NCI-H1105 treated with DMSO at 0.1 percent for 48 hours (cell line): ENCODE measurements at places on chromosomes 4 and X.

- DNase-seq = no peak
Measured at GRCh38 chr4:122900314-122900713, 22.1 kb downstream of the NUDT6 start.

GRCh38 chrX:68084765-68085164 is 348.5 kb downstream of the OPHN1 start:
- no peak for DNase-seq

DNA sequence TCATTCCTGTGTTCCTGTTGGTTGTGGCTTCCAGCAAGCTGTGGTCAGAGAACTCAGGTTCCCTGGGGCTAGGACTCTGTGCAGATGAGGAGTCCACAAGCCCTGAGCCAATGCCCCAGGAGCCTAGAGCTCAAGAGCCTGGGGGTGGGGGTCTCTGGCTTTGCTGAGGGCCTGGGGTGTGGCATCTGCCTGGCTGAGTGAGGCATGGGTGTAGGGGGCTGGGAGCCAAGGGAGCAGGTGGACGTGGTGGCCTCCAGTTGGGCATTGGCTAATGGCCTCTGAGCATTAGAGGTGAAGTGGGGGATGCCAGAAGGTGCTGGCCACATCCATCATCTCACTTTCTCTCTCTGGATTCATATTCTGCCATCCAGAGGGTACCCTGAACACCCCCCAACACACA is 5.3 kb upstream of the MAMLD1 start:
- DNase-seq = no peak

- no peak for DNase-seq
Measured at GRCh38 chr4:76002176-76002575, 5.1 kb downstream of the CXCL9 start.

DNA sequence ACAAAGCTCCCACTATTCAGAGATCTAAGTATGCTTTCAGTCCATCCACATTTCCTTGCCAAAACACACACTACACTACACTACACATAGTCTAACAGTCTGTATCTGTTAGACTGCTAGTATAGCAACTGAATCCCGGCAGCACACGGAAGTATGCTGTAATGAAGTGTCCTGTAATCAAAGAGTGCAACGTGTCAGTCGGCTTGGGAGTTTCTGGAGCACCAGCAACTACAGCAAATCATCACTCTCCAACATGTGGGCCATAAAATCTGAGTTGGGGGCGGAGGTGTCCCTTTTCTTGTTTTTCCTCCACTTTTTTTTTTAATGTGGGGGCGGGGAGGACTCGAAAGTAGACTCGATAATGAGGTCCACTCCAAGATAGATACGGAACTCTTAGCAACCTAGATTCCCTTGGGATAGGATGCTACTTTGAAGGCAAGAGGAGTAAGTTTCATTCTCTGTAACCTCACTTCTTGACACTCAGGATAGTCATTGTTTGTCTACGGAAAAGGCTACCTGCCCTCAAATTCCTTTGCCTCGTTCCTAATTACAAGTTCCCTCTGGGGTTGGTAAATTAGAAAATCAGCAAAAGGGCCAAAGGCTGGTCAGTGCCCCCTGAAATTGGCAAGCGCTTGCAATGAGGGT is 722 bp downstream of the SLC10A7 start:
- DNase-seq = peak; percentile 24

- no peak for DNase-seq
Measured at GRCh38 chrX:148804579-148805355, 304.4 kb downstream of the AFF2 start.

DNA sequence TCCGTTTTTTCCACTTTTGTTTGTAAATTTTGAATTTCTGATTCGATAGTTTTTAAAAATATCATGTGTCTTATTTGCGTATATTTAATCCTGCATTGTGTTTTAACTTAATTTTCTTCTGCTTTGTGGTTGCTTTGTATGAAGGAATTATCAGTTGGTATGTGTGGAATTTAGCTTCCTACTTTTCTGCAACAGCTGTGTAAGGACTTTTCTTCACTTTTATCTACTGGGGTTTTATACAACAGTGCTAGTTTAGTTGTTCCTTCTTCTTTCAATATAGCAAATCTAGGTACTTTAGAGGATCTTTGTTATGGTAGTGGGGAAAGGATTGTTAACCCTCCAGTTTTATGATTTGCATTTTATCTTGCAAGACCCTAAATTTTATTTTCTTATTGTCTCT is 410.3 kb downstream of the CCSER1 start:
- DNase-seq = no peak

GRCh38 chrX:17713288-17713687 is 24.0 kb upstream of the SCML1 start:
- DNase-seq = no peak

DNA sequence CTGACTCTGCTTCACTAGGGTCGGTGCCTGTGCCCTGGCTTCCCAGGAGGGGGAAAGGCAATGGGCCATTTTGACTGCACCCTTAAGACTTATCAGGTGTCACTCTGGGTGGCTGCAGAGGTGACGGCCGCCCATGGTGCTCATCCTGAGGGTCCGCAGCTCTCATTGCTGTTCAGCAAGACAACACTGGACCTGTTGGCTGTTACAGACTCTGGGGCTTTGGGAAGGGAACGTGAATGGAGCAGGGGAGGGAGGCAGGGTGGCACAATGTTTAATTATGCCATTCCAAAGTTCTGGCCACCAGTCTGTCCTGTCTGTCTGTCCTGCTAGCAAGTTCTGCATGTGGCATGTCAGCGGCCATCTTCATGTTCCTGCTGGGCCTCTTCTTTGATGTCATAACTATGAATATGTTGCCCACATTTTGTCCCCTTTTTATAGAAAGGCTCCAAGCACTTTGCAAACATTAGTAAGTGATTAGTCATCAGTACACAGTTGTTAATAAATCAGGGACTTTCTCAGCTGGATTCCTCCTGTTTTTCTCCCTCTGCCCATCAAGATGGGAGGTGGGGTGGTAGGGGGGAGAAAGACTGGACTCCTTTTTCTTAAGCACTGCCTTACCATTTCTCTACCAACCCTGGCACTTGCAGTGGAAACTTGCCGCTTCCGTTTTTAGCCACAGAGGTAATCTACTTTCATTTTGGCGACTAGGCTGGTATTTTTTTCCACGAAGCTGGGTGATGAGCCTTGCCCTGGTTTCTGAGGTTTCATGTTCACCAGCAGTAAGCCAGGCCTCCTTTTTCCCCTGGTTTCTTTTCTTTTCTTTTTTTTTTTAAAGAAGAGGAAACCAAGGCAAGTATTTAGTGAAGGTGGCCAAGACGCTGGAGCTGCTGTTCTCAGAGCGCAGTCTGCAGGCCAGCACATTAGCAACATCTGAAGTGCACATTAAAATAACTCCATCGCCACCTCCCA is 88.6 kb upstream of the TRIM2 start:
- no peak for DNase-seq

- no peak for DNase-seq
Measured at GRCh38 chrX:14590693-14591424, 61.5 kb downstream of the GLRA2 start.

- DNase-seq = peak; percentile 33
Measured at GRCh38 chrX:10597871-10598270, 22.5 kb downstream of the MID1 start.

GRCh38 chrX:78378476-78379115 is 51.2 kb upstream of the CYSLTR1 start:
- DNase-seq = no peak

- DNase-seq = no peak
Measured at GRCh38 chr4:115360431-115360830, 247.0 kb upstream of the NDST4 start.

DNA sequence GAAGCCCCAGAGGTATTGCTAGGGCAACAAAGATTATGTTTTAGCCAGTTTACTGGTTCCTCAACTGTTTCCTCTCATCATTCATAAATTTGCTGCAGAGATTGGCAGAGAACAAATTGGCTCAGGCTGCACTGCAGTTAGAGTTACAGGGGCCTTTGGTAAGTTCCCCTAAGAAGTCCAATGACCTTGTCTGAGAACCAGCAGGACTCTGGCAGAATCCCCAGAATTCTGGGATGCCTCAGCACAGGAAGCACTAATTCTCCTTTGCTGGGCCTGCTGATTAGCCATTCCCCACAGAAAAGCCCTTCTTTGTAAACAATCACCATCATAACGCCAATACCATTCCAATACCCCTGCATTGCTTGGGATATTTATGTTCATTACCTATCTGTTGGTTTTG is 151.3 kb downstream of the USP46 start:
- DNase-seq = no peak

DNA sequence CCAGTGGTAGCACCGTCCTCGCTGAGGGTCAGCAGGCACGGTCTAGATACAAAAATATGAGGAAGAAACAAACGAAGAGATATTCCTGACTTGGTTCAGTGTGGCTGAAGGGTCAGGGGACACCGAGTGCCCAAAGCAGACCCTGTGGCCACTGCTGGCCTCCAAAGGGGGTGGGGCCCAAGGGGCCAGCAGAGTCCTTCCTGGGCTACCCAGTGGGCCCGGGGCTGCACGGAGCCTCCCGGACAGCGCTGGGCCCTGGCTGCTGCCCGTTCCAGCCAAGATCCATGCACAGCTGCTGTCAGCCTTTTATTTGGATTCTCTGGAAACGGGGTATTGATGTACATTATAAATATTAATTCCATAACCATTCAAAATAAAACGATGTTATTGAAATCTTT is 20.4 kb downstream of the NELFA start:
- DNase-seq = no peak

DNA sequence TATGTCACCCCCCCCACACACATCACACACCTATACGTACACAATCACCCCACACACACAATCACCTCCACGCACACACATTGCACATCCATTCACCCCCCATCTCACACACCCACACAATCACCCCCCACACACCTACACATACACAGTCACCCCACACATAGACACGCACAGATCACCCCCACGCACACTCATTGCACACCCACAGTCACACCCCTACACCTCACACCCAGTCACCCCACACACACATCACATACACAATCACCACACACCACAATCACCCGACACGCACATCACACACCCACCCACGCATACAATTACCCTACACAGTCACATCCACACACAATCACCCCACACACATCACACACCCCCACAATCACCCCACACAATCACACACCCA is 15.9 kb upstream of the TADA2B start:
- no peak for DNase-seq

DNA sequence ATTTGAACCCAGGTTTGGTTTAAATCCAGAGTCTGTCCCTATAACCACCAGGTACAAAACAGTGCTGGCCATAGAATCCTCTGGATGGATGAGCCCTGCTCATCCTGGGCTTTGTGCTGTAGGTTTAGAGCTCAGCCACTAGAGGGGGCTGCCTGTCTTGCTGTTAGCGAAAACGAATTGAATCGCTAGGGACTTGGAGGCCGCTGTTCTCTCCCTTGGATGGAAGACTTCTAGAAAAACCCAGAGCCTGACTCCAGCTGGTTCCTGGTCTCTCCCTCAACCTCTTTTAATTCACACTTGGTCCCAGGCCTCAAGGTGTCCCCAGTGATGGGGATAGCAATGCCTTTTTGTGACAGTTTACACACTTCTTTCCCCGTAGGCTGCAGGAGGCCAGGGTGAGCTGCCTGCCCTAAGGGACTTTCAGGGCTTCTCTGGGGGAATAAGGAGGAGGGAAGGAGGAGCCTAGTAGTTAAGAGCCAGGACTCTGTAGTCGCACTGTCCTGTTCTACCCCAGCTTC is 8.7 kb downstream of the RIPPLY1 start:
- peak; percentile 42 for DNase-seq

DNA sequence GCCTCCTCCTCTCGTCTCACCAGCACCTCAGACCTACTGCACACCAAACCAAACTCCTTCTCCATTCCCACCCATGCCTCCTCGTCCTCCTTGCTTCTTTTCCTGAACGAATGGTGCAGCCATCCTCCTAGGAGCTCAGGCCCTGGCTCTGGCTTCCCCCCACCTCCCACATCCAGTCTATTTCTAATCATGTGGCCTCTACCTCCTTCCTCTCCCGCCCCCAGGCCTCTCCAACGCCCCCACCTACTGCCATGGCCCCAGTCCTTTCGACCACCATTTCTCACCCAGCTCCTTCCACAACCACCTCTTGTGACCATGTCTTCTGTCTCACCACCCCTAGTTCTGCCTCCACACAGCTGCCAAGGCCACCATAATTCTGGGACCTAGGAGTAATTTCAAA is 127.1 kb downstream of the PJA1 start:
- no peak for DNase-seq

DNA sequence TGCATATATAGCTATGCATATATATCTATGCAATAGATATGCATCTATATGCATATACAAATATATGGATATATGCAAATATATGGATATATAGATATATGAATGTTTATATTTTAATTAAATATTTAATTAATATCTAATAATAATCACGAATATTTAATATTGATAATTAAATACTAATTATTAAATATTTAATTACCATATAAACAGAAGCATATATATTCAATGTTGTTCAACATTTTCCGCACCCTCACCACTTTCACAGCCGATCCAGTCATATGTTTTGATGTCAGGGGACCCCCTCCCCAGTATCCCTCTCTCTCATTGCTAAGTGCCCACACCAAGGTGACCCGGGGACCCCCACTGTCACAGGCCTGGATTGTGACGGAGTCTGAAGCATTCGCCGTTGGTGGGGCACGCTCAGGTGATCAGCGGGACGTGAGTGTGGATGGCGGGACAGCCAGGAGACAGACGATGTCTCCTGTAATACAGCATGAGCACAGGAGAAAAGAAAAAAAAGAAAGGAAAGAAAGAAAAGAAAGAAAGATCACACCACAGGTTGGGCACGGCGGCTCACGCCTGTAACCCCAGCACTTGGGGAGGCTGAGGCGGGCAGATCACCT is 199.7 kb downstream of the CRLF2 start:
- DNase-seq = no peak

DNA sequence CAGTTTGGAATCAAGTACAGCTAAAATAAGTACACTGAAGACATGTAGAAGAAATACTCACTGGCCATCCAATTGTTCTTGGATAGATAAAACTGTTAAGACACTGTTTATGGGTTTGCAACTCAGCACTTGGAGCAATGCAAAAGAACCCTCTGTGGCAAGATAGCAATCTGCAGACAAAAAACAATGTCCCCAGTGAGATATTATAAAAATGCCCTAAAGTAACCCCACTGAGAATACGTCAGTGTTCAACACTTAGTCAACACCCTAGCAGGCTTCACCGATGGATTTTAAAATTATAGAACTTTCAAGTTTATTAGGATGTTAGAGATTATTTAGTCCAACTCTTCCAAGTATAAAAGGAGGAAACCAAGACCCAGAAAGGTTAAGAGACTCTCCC is 47.5 kb upstream of the NDP start:
- no peak for DNase-seq

DNA sequence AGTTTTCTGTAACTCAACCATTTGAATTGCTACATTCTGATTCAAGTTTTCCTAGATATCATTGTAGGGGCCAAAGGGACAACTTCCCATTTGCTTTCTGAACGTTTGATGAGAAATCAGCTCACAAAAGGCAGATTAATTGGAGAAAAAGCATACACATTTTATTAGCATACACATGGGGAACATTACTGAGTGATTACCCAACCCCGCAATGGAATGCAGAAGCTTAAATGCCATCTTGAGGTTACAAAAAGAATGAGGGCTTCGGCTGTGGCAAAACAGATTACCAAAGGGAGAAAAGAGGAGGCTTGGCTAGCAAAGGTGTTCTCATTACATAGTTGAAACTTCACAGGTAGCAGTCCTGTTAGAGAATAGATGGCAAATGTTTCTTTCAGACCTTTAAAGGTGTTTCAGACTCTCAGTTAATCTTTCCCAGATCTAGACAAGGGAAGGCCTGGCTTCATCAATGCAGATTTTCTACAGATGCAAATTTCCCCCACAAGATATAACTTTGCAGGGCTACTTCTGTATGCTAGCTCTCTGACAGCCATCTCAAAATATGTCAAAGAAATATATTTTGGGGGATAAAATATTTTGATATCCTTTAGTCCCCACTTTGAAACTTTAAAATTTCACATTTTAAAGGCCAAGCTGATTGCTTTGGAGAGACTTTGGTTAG is 26.5 kb upstream of the HERC6 start:
- no peak for DNase-seq
